Ecto neural progenitor cell (in vitro differentiated cells): ENCODE measurements at places on chromosomes 3 and 15.

DNA sequence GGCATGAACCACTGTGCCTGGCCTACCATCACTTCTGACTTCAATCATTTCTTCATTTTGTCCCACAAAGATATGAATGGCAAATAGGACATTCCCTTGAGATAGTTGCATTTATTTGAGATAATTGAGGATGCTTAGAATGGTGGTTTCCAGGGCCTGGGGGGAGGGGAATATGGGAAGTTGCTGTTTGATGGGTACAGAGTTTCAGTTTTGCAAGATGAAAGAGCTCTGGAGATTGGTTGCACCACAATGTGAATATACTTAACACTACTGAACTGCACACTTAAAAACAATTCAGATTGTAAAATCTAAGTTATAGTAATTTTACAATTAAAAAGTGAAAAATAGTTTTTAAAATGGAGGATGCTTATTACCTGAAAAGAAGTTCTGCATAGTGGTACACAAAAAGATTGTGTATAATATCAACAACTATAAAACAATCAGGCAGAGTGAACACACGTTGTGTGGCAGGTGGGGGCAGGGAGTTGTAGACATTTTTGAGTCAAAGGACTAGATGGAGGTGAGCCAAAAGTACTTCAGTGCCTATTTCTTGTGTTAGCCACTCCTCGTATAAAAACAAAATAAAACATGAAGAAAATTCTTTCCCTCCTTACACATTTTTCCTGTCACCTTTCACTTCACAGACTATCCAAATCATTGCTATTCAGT is 18.5 kb upstream of the RIOX2 start:
- DNase-seq, result no peak

DNA sequence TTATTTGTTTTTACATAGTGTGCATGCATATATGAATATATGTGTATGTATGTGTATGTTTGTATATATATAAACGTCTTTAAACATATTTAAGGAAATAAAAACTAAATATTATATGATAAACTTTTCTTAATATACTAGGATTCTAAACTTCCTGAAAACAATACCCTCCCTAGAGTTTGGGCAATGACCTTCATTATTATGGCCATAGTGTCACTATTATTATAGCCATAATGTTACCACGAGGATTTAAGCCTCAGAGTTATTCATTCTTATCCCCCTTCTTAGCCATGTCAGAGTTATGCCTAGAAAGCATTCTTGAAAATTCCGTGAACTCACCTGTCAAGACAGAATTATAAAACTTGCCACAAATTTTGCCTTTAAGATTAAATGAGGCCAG is 335.5 kb downstream of the ERC2 start:
- DNase-seq, result no peak

- no peak for DNase-seq
Measured at GRCh38 chr15:90364251-90364650, 12.2 kb downstream of the ZNF774 start.

GRCh38 chr3:125151442-125151817 is 61.1 kb downstream of the SLC12A8 start:
- no peak for DNase-seq

GRCh38 chr15:70149667-70150404 is 52.1 kb upstream of the TLE3 start:
- DNase-seq, result no peak
